Aorta (tissue), 5 donors: ENCODE measurements at places on chromosomes 5 and 9. TPM values are rescaled to one million over a fixed set of nuclear protein-coding genes. Genes with fewer than 3 reads are reported as not detected.

DNA sequence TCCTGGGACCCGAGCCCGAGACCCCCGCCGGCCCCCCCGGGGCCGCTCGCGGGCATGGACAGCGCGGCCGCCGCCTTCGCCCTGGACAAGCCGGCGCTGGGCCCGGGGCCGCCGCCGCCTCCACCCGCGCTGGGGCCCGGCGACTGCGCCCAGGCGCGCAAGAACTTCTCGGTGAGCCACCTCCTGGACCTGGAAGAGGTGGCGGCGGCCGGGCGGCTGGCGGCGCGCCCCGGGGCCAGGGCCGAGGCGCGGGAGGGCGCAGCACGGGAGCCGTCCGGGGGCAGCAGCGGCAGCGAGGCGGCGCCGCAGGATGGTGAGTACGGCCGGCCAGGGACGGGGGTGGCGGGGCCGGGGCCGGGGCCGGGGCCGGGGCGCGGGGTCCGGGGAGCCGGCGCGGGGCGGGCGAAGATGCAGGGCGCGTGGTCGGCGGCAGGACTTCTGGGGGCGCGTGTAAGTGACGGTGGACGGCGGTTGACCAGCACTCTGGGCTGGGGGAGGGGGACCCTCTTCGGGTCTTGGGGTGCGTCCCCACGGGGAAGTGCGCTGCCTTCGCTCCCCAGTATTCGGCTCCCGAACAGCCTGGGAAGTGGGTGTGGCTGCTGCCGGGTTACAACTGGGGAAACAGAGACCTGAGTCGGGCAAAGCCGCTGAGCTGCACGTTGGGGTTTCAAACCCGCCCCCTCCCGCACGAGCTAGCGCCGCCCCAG, 520 bp downstream of the PRRX2 start:
- DNase-seq, result no peak

- no peak for DNase-seq
Observed at GRCh38 chr5:79924936-79925893, 65.8 kb downstream of the MTX3 start.

DNA sequence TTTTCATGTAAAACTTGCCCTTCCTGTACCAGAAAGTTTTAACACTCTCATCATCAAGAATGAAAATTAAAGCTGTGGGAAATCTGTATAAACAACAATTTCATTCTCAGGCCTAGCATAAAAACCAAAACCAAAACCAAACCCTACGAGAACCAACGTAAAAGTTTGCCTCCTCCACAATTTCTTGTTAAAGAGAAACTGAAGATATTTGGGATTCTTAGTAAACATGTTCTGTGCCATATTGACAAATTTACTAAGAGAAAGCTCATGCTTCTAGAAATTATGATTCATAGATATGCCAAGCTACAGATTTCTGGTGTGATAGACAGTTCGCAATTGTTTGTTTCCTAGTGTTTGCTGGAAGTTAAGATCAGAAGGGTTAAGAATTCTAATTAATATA, 801.0 kb upstream of the NUDT12 start:
- DNase-seq, result no peak

DNA sequence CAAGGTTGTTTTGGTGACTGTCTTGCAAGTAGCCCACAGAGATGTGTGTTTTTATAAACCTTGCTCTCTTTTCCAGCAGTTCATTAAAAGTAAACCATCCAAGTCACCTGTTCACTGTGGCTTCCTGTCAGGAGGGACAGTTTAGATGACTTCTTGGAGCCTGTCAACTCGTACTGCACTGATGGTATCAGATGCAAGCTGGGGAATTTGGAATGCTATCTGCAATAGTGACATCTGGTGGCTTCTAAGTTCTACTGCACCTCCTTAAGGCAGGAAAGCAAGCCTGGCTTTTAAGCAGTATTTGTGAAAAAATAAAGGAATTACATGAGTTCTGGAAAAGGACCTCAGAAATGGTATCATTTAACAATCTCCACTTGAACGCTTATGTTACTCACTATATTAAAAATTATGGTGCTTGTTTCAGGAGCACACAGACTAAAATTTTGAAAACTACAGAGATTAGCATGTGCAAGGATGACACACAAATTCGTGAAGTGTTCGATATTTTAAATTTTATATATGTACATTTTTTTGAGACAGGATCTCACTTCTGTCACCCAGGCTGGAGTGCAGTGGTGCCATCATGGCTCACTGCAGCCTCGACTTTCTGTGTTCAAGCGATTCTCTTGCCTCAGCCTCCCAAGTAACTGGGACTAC, 164.0 kb downstream of the TTC39B start:
- DNase-seq, result no peak

The NTNG2 gene
- total RNA-seq, result 1.8 TPM

The TAF1L gene
- not detected for total RNA-seq

The ZNF454 gene
- total RNA-seq, result 2.2 TPM
